Left ventricle myocardium inferior (tissue), 1 donor: ENCODE measurements at places on chromosomes 1 and 21.

DNA sequence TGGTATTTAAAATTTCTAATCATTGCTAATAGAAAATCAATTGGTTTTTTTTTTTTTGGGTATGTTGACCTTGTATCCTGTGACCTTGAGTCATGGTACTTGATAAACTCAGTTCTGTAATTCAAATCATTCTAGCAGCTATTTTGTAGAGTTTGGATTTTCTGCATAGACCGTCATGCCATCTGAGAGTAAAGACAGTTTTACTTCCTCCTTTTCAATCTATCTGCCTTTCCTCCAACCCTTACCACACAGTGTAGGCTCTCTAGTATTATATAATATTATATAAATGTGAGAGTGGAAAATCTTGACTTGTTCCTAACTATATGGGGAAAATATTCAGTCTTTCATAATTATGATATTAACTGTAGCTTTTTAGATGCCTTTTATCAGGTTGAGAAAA, 7.0 kb downstream of the TDRD5 start:
- DNase-seq, result no peak

DNA sequence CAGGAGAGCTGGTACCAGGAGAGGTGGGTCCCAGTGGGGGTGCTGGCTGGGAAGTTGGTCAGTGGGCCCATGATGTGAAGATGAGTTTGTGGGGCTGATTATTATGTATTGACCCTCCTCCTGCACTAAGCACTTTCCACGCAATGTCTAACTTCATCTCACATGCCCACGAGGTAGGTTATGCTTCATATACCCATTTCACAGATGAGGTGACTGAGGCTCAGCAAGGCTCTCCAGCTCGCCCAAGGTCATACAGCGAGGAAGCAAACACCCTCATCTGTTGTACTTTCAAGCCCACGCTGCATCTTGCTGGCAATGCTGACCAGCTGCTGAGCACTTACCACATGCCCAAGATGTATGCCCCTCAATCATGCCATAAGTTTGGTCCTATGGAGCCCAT, 175.8 kb downstream of the GRIK3 start:
- no peak for DNase-seq

DNA sequence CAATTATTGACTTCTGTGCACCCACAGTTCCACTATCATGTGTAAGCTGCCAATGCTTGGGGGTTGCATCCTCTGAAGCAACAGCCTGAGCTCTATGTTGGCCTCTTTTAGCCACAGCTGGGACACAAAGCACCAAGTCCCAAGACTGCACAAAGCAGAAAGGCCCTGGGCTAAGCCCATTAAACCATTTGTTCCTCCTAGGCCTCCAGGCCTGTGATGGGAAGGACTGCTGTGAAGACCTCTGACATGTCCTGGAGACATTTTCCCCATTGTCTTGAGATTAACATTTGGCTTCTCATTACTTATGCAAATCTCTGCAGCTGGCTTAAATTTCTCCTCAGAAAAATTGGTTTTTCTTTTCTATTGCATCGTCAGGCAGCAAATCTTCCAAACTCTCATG, 123.7 kb upstream of the DEPDC1 start:
- no peak for DNase-seq

DNA sequence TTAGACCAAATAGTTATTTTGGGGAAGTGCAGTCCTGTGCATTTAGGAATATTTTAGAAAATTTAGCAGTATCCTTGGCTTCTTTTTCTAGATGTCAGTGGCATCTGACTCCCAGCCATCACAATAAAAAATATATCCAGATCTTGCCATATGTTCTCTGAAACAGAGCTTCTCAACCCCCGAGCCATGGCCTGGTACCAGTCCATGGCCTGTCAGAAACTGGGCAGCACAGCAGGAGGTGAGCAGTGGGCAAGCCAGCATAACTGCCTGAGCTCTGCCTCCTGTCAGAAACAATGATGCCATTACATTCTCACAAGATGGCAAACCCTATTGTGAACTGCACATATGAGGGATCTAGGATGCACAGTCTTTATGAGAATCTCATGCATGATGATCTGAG, 480.0 kb downstream of the LRRIQ3 start:
- DNase-seq, result no peak

GRCh38 chr1:166354406-166354805, 187.6 kb upstream of the FAM78B start:
- DNase-seq, result no peak

DNA sequence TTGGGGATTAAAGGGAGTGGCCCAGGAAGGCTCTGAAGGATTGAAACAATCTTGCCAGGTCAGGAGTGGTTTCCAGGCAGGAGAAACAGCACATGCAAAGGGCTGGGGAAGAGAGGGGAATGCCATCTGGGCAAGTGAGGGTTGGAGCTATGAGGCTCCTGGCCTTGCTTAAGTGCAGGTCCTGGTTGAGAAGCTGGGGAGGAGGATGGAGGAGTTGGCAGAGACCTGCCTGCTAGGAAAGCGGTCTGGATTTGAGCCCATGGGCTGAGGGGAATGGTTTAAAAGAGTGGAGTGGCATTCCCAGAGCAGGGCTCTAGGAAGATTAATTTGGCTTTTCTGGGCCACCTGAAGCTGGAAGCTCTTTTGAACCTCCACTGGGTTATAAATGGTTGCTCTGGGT, 9.2 kb downstream of the IGSF21 start:
- no peak for DNase-seq

DNA sequence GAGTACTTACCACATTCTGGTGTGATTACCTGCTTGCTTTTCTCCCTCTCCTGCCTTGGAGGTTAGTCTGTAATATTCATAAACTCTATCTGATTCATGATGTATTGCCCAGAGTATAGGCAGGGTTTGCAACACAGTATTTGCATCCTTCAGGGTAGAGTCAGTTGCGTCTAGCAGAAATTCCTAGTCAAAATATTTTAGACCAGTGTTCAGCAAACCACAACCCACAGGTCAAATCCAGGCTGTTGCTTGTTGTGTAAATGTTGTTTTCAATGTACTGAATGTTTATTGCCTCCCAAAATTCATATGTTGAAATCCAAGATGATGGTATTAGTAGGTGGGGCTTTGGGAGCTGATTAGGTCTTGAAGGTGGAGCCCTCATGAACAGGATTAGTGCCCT, 82.9 kb downstream of the NGF start:
- no peak for DNase-seq

DNA sequence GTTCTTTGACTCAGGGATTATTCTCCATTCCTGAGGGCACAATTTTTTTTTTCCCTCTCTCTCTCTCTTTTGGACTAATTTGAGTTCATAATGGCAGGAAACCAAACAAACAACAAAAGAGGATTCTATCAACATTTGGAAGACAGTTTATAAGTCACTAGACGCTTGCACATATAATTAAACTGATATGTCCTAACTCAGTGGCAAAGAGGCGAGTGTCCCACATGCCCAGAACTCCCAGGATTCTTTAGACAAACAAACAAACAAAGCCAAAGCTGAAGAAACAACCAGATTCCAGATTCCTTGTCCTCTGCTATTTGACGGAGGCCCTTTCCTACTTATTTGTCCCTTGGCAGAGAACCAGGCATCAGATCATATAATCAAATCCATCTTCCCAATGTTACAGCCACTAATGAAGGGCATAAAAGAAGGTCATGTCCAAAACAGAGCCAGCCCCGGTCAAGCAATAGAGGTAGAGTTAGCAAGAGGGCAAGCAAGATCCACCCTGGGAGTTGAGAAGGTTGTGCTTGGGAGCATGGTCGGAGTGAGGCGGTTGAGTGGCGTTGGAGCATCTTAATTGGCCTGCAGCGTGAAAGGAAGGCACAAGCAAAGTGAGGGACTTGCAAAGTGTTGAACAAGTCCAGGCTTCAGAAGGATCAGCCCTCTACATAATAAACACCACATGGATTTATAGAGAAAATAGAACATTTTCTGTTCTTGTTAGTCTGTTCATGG, 30.3 kb downstream of the ZNF362 start:
- DNase-seq, result no peak

DNA sequence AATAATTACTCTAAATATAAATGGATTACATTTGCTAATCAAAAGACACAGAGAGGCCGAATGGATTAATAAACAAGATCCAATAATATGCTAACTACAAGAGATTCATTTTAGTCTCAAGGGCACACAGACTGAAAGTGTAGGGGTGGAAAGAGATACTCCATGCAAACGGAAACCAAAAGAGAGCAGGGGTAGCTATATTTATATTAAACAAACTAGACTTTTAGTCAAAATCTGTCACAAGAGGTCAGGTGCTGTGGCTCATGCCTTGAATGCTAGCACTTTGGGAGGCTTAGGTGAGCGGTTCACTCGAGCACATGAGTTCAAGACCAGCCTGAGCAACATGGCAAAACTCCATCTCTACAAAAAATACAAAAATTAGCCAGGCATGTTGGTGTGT, 33.6 kb upstream of the DISP1 start:
- DNase-seq, result no peak

DNA sequence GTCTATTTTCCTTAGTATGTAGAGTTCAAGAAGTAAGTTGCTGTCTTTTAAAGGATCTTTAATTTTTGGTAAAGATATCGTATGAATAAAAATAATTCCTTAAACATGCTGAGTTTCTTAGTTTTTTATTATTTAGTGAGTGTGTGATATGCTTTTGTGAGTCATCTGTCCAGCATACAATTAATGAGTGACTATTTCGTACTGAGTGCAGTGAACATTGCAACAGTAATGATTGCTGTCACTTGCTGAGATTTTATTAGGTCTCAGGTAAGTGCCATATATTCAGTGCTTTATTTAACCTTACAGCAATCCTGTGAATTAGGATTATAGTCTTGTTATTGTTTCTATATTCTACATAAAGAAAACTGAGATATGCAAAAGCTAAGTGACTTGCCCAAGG, 22.6 kb downstream of the MIGA1 start:
- DNase-seq, result no peak

DNA sequence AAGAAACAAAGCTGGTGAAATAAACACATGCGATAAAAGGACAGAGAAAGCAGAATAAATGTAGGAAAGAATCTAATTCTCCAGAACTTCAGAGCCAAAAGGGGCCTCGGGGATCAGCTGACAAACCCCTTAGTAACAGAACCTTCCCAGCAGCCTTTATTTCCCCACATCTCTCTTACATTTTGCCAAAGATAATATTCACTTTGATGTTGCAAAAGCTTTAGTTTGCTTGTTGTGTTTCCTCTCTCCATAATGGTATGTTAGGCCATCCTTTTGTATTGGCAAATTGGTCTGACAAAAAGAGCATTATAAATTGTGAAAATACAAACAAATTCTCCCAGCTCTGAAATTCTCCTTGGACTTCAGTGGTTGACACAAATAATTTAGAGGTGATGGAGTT, 54.9 kb downstream of the OPTC start:
- DNase-seq, result no peak

- DNase-seq, result peak; percentile 27
These were observed 15.1 kb upstream of the PADI3 start for GRCh38 chr1:17233675-17234320.

DNA sequence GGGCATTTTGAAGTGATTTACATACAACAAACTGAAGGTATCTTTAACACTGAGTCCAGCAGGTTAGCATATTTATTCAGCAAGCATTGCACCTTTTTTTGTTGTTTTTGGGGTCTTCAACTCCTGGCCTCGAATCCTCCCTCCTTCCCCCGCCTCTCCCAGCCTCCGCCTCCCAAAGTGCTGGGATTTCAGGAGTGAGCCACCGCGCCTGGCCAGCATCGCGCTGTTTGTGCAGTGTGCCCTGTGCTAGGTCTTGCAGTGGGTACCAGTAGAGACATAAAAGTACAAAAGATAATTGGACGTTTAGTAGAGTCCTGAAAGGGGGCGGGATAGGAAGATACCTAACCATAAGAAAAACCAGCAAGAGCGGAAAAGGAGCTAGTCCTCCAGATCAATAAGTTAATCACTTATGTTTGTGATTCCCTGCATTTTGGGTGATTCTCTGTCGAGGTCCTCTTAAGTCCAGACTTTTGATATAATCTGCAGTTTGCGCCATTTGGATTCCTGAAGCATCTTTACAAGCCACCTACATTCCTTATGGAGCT, 111.8 kb downstream of the OSBPL9 start:
- DNase-seq, result no peak

GRCh38 chr1:65104854-65105534, 43.0 kb upstream of the AK4 start:
- no peak for DNase-seq

DNA sequence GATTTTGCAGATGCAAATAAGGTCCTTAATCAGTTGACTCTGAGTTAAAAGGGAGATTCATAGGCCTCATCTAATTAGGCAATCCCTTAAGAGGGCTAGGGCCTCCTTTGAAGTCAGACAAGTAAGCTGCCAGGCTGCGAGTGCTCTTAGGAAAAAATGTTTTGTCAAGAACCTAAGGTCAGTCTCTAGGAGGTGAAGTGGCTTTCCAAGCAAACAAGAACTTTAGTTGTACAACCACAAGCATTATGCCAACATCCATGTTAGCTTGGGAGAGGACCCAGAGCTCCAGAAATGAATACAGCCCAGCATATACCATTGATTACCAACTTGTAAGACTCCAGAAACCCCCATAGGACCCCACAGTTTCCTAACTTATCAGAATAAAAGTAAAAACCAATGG, 1366.2 kb downstream of the PLA2G4A start:
- no peak for DNase-seq

- no peak for DNase-seq
These were observed 10.8 kb upstream of the PALMD start for GRCh38 chr1:99634971-99635624.

GRCh38 chr1:171814692-171815091, 26.6 kb upstream of the DNM3 start:
- DNase-seq, result no peak

DNA sequence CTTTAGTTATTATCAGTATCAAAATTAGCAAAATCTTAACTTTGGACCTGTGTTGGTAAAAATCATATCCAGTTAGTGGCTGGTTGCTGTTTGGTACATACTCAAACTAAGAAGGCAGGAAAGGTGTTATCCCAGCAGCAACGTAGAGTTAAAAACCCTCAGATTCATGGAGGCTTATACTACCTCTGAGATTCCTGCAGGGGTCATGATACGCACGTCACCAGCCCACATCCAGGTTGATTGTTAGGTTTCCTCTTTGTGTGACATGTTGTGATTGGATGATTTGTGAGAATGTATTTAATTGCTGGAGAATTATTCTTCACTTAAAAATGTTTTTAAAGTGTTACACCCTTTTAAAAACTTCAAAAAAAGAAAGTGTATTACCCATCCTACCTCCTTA, 423.3 kb upstream of the ADGRL2 start:
- no peak for DNase-seq

DNA sequence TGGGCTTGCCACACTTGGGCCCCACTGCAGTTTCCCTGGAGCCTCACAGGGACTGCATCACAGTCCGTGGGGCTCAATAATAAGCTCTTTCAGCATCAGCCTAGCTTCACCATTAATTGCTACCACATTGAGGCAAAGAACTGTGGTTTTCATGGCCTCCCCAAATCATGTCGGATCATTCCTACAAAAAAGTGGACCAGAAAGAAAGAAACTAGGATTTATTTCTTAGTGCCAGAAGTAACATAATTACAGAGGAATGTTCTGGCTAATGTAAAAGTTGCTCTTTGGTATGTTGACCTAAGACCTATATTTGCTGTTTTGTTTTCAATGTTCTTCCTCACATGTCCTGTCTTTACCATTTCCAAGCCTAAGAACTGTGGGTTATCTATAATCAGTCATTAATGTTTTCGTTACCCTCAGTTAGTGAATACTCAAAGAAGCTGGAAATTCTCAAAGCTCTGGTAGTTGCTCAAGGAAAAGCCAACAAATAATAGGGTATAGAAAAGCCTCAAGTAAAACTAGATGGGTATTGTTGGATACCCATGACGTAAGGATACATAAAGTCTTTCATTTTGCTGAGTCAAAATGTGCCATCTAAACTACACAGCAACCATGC, 173.9 kb downstream of the LTN1 start:
- no peak for DNase-seq
